Ammon's horn (tissue), 1 donor: ENCODE measurements at places on chromosomes 3 and 15.

DNA sequence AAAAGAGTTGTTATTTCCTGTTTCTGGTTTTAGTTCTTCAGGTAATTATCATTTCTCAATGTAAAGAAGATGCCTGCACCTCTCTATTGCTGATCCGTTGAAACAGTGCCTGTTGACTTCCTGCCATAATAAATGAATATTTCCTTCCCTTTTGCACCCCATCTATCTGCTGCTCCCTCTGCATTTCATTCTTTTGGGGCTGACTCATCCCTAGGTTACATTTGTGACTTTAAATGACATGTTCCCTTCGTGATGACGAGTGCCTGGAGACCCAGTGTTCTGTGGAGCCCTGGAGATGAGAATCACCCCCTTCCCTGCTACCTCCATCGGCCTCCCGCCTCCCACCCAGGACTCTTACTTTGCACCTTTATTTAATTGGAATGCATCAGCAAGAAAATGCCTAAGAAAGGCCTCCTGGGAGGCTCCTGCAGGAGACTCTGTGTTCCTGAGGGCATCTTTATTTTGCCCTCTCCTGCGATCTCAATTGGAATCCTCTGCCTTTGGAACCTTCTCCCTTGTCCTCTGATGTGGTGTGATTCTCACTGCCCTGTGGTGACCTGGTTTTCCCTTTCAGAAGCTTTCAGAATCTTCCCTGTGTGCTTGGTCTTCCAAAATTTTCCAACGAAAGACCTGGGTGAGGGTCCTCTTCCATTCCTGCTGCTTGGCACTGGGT is 13.7 kb downstream of the LRRK1 start:
- DNase-seq: no peak

DNA sequence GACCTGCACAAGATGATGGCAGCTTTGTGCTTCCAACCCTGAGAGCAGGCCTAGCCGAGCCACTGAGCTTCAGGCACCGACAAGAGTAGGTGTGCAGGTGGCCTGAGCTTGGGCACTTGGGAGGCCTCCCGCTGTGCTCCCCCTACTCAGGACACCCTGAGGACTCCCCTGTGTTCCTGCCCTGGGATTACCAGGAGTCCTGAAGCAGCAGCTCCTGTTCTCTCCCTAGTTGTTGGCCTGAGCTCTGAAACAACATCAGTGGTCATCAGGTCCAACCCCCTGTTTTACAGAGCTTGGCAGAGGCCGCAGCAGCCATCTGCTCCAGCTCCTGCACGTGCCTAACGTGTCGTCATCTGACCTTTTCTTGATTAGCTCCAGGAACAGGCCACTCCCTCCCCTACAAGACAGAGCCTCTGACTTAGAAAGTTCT is 8.0 kb upstream of the MESP2 start:
- no peak for DNase-seq

DNA sequence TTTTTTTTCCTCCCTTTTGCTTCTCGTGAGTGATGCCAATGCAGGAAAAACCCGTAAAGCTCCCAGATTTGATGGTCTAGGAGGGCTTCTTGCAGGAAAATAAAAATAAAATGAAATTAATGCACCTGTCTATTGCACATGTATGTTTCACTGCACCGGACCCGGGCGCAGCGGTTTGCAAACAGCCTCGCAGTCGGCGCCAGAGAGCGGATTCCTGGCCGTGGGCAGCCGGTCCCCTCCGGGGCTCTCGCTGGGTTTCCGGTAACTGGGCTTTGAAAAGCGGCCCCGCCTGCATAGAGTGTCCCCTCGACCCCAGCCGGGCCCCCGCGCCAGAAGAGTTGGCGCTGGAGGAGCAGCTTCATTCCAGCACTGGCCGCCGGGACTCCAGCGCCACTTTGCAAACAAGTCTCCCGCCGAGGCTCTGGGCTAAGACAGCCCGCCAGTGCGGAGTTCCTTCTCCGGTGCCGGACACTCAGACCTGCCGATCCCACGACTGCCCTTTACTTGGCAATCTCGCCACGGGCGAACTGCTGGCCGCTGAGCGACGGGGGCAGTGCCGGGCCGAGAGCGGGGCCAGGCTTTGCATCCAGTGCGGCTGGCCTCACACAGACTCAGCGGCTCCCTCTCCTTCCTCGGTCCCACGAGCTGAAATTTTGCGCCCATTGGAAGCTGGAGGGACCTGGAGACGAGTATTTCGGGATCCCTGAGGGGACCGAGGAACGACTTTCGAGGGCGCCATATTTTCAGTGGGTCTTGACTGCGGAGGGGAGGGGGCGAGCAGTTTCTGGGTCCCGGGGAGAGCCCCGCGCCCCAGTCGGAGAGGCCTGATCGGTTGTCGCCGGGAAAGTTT is 225.9 kb upstream of the C2CD4B start:
- peak; percentile 59 for DNase-seq

GRCh38 chr3:107309312-107309711 is 67.9 kb upstream of the CCDC54 start:
- DNase-seq: no peak

- DNase-seq: no peak
Measured at GRCh38 chr3:72996121-72996472, 514 bp upstream of the PPP4R2 start.

DNA sequence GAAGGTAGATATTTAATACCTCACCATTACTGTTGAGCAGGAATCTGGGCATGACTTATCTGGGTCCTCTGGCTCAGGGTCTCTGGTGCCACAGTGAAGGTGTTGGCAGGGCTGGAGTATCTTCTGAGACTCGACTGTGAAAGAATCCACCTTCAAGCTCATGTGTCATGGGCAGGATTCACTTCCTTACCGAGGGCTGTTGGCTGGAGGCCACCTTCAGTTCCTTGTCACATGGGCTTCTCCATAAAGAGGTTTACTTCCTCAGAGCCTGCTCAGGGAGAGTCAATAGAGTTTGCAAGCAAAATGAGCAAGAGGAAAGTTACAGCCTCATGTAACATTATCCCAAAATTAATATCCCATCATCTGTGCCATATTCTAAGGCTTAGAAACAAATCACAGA is 459.5 kb downstream of the NR2F2 start:
- peak; percentile 67 for DNase-seq

GRCh38 chr3:17292556-17292955 is 407.8 kb downstream of the PLCL2 start:
- no peak for DNase-seq

- no peak for DNase-seq
Measured at GRCh38 chr3:88301273-88301995, 151.7 kb downstream of the C3orf38 start.

DNA sequence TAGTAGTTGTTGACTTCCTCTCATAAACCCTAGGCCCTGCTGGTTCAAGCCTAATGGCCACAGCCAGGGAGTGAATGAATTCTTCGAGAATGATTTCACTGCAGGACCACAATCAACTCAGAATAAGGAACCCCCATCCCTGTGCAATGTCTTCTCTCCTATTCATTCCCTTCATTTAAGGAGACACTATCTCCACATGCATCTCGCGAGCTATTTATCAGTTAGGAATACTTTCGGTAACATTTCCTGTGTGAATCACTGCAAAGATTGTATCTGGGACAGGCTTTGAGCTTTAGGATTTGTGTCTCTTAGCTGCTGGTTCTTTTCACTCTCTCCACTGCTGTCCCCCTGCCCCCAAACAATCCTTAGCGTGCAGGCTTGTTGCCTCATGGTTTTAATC is 94.4 kb downstream of the MYLK start:
- DNase-seq: no peak

- no peak for DNase-seq
Measured at GRCh38 chr15:80203361-80203885, 48.6 kb downstream of the CTXND1 start.

DNA sequence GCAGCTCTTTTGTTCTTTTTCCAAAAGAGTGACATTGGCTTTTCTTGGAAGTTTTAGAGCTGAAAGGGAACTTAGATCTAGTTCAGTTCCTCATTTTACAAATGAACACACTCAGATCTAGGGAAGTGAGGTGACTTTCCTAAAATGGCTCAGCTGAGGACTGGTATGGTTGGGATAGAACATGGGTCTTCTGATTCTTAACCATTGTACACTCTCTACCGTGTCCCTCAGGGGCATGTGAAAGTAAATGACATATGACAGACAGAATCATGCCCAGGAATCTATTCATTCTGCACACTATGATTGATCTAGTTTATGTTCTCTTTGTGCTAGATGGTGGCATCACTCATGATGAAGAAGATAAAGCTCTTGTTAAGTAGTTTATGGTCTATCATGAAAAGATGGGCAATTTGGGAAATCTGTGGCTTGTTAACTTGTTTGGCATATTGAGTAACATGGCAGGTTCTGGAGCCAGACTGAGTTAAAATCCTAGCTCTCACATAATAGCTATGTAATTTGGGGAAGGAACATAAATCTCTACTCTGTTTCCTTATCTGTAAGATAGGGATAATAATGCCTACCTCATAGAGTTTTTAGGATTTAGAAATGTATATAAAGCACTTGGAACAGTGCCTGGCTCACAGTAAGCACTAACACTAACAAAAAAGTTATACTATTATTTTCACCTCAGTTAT is 30.9 kb downstream of the UBE2E1 start:
- DNase-seq: no peak

GRCh38 chr3:9399746-9400145 is 2.3 kb downstream of the SETD5 start:
- DNase-seq: peak; percentile 87

DNA sequence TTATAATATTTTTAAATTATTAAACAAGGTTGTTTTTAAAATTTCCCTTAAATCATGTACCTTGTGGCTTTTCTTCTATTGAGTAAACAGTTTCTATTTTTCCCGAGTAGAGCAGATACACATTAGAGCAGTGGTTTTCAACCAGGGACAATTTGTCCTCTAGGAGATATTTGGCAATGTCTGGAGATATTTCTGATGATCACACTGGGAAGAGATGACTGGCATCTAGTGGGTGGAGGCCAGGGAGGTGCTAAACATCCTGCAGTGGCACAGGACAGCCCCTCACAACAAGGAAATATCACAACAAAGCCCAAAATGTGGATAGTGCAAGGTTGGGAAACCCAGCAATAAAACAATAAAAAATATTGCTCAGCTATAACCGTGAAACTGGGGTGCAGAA is 113.0 kb upstream of the PTPRG start:
- DNase-seq: no peak

DNA sequence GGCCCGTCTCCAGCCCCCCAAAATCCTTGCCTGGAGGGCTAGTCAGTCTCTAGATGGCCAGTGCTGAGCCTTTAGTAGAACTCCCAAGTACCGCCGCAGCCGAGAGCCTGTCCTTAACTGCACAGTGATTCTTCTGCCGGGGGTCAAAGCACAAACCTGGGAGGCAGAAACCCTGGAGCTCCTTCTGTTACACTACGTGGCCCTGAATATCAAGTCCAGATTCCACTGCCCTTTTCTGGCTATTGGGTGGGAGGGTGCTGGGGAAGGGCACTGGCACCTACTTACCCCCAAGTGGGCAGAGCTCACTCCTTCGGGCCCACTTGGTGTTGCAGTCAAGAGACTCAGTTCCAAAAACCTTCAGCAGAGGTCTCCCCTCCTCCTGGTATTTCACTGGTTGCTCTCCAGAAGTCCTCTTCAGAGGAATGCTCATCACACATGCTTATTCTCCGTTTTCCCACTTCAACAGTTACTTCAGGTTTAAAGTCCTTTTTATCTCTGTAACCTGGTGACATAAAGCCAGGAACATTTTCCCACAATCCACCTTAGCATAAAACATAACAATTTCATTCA is 10.8 kb downstream of the PDHB start:
- DNase-seq: no peak

GRCh38 chr15:92503889-92504288 is 110.2 kb downstream of the ST8SIA2 start:
- no peak for DNase-seq

- DNase-seq: no peak
Measured at GRCh38 chr3:44509393-44509921, 32.0 kb upstream of the ZNF445 start.

GRCh38 chr15:67521783-67522568 is 1.0 kb downstream of the C15orf61 start:
- DNase-seq: no peak

DNA sequence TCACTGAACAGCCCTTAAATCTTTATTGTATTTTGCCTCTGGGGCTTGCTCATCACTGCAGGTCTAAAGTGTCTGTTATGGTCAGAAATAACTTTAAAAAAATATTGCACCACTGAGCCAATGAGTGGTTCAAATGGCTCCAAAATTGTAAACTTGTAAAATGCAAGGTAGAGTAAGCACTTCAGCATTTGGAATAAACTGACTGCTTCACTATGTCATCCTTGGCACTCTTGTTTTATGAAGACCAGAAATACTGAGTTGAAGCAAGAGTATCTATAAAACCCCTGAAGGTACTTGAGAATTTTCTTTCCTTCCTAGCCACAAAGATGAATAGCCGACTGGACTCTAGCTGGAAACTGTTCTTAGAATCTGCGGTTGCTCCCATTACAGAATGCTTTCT is 390.3 kb upstream of the DPH6 start:
- no peak for DNase-seq

GRCh38 chr3:68664276-68664675 is 268.1 kb downstream of the TAFA4 start:
- DNase-seq: no peak

DNA sequence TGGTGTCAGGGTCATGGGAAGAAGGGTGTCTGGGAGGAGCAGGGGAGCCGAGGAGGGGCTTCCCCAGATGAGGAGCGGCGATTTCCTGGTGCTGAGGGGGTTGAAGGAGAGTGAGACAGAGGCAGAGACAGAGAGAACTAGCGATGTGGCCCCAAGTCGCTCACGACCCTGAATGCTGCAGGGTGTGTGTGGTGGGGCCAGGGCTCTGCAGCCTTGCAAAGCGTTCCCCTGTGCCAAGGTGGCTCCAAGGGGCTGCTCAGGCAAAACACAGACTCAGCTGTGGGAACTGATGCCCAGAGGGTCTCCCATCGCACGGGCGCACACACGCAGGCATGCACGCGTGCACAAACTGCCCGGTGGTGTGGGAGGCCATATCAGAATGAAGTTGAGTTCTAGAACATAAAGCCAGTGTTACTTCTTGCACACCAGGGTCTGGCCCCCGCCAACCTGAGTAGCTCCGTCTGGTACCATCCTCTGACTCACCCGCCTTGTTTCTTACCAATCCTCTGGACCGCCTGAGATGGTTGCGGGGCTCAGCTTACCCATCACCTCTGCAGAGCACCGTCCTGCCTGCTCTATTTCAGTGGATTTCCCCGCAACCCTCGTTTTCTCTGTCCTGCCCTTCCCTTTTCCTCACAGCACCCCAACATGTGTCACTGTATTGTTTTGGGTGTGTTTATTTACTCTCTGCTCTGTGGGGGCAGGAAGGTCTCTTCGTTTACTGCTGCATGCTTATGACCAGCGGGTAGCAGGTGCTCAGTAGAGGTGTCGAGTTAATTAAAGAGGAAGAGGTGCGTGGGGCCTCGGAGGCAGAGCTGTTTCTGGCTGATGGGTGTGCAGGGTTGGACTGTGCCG is 4.5 kb downstream of the MELTF start:
- no peak for DNase-seq

- DNase-seq: peak; percentile 34
Measured at GRCh38 chr3:11236588-11237461, 35.4 kb upstream of the ATG7 start.

DNA sequence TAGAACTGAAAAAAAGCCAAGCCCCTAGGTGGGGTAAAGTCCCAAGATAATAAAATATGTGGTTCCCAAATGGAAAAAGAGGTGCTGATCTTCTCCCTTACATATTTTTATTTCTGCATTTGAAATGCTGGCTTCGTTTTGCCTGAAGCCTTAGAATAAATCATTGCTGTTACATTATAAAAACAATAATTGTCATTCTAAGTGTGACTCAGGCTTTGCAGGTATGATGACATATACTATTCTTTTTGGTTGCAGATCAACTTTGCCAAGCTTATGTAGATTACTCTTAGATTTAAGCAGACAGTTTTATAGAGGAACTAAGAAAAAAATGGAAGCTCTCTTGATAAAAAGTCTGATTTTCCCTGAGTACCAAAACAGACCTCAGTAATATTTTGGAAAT is 7.5 kb downstream of the IDH3A start:
- DNase-seq: no peak

GRCh38 chr3:189132231-189132671 is 39.5 kb upstream of the TPRG1 start:
- DNase-seq: no peak
